AG10803 (cell line): ENCODE measurements at places on chromosomes 2 and 18.

DNA sequence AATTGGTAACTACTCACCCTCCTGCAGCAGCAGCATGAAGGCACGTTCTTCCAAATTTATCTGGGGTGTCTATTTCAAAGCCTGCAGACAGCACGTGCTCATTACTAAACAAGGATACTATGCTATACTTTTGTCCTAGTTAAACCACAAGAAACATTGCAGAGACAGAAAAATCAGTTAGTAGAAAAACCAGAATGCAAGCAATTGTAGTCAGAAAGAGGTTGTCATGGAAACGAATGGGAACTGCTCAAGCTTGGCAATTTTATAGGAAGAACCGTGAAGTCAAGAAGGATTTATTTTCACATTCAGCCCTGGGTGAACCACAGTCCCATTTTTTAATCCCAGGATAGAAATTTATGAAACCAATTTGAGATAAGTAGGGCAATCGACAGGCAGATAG, 162.2 kb upstream of the PGAP1 start:
- peak; percentile 63 for DNase-seq

- peak; percentile 47 for DNase-seq
Observed at GRCh38 chr18:34322365-34323289, 97.9 kb upstream of the NOL4 start.

DNA sequence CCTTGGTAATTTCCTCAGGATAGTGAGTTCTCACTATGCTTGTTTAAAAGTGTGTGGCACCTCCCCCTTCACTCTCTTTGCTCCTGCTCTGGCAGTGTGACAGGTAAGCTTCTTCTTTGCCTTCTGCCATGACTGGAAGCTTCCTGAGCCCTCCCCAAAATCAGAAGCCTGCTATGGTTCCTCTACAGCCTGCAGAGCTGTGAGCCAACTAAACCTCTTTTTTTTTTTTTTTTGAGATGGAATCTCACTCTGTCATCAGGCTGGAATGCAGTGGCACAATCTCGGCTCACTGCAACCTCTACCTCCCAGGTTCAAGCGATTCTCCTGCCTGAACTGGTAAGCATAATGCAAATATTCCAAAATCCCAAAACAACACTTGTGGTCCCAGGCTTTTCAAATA, 80.0 kb downstream of the SOWAHC start:
- DNase-seq, result peak; percentile 42

- DNase-seq, result no peak
Observed at GRCh38 chr2:95349568-95350322, 52.6 kb downstream of the KCNIP3 start.

- peak; percentile 82 for DNase-seq
Observed at GRCh38 chr2:205758051-205758450, 75.8 kb downstream of the NRP2 start.

- DNase-seq, result no peak
Observed at GRCh38 chr18:13379930-13380690, 161.6 kb downstream of the LDLRAD4 start.
